Activated CD8-positive, alpha-beta memory T cell treated with anti-CD3 and anti-CD28 coated beads for 1 hour (primary cell): ENCODE measurements at places on chromosomes 3 and 15.

DNA sequence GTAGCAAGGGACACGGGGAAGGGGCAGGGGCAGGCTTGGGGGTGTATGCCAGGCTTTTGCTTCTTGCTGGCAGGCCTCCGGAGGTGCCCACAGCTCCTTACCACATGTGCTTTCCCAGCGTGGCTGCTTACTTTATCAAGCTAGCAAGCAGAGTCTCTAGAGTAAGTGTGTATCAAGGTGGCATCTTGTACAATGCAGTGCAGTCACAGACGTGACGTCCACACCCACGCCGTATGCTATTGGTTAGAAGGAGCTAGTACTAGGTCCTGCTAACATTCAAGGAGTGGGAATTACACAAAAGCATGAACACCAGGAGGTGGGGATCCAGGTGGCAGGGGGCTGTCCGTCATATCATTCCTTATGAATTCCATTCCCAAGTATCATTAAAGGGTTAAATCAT is 15.3 kb upstream of the AGBL1 start:
- DNase-seq, result no peak

GRCh38 chr3:31039145-31039544 is 144.7 kb upstream of the GADL1 start:
- DNase-seq, result no peak

DNA sequence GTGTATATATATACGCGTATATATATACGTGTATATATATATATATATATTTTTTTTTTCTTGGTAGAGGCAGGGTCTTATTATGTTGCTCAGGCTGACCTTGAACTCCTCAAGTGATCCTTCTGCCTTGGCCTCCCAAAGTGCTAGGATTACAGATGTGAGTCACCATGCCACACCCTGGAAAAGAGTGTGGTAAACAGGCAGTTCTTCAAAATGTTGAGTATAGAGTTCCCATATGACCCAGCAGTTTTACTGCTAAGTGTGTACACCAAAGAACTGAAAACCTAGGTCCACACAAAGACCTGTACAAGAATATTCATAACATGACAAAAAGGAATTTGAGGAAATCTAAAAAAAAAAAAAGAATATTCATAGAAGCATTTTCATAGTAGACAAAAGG is 71.8 kb upstream of the GCNT3 start:
- DNase-seq, result no peak

DNA sequence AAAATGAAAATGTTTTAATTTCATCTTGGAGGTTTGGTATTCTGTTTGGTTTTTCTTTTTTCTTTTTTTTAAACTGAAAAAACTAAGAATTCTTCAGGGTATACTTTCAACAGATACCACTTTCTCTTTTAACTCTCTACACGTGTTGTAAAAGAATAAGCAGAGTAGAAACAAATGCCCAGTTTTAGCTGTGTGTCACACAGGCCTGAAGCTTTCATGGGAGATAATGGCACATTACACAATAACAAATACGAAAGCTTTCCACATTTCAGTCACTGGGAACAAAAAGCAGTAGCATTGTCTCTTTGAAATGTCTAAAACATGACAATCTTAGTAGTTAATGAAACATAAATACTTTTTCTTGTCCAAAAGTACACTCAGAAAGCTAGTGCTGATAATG is 818.5 kb downstream of the TBL1XR1 start:
- no peak for DNase-seq

DNA sequence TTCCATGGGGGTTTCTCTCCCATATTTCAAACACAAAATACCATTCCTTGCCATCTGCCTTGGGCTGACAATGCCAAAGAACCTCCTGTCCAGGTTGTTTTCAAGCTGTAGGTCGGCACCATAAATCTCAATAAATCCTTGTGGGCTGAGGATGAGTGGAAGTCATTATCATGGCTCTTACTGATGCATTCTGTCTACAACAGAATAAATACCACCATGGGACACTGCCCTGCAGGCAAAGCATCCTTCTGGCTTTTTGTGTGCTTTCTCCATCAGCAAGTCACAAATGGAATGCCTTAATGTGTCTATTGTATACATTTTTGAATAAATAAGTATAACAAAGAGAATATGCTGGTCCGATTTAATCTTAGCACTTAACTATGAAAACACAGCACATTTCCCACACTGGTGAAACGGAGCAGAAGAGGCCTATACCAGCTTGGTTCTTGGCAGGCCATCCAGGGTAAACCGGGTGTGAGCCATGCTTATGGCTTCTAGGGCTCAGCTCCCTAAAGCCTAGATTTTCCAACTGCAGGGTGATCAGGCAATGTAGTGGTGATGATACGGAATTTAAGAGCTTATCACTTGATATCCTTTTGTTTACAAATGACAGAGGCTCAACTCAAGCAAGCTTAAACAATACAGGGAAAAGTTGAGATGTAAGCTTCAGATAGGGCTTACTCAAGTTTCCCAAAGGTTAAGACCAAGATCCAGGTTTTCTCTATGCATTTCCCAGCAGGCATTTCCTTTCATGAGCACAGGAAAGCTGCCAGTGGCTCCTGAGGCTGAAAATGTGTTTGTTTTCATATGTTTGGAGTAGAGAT is 133.2 kb upstream of the LRTM1 start:
- no peak for DNase-seq

- no peak for DNase-seq
Measured at GRCh38 chr3:191030929-191031328, 168.1 kb upstream of the OSTN start.

GRCh38 chr3:27454914-27455313 is 29.3 kb downstream of the SLC4A7 start:
- DNase-seq, result no peak

DNA sequence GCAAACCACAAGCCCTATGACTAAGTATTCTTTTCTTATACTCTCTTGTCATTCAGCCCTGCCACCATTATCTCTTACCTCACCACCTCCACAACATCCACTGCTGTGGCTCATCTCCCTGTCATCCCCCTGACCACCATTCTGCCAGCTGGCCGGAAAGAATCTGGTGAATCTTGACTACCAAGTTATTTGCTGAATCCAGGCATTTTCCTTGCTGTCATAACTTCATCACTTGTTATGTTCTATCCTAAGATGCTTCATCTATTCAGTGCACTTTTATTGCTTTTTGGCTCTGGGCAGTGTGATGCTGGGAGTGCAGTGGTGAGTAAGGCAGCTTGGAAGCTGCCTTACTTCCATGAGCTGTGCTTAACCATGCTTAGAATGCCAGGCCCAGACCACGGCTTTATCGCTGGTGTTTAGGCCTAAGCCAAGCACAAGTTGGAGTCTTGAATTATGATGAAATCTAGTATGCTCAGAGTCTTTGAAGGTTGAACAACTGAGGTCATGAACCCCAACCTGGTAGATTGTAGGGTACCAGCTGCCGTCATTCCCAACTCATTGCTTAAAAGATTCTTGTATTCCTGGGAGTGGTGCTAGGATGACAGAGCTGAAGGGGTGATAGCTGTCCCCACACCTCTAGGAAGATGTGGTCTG is 27.0 kb upstream of the APH1B start:
- DNase-seq, result no peak

DNA sequence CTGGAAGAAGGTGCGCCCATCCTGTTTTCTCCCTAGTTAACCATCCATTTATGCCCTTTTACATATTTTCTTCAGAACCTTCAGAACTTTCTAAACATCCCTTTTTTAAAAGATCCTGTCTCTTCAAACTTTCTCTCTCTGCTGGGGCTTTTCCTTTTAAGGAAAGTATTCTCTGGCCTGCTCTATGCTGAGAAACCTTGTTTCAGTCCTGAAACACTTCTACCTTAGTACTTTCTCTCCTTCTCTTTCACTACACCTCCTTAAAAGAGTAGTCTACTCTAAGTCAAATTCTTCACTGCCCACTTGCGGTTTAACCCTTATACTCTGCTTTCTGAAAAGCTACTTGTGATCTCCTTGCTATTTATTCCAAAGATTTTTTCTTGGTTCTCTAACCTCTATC is 65.6 kb upstream of the SLC12A8 start:
- DNase-seq, result no peak

DNA sequence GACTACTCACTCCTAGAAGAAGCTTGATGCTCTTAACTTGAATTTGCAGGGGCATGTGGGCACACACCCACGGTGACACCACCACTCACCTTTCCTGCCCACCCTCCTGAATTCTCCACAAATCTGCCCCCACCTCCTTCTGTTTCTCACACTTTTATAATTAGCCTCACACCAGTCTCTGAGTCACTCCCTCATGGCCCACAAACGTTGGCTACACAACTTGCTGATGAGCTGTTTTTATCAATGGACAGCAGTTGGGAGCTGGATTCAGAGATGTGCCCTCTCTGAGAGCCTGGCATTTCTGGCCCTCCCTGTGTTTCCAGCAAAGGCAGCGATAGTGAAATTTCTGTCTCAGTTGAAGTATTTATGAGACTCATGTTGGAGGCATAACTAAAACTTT is 1.3 kb downstream of the COLQ start:
- no peak for DNase-seq

DNA sequence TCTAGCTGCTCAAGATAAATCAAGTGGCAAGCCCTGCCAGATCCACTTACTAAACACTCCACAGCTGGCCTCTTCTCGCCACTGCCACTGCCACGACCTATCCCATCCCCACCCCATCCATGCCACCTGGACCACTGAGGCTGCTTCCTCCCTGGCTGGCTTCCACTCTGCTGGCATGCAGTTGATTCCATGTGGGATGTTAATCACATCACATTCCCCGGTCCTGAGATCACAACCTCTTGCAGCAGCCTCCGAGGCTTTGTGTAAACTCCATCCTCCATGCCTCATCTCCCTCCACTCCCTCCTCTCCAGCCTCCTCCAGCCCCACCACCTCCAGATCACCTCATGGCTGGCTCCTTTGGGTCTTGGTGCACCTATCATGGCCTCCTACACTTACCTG is 7.7 kb downstream of the NCKIPSD start:
- no peak for DNase-seq

DNA sequence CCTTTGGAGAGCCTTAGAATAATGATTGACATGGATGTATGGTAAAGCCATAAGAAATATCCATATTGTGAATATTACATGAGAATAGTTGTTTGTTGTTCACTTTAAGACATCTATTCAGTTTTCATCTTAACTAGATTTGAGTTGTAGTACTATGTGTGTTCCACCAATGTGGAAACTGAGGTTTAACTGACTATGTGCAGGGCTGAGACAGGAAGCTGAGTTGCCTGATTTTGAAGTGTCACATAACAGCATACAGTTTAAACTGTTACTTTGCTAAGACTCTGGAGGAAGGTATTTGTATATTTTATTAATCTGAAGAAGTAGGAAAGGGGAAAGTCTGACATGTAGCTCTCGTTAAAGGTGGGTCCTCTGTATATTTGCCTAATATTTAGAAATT is 2.1 kb downstream of the ECT2 start:
- no peak for DNase-seq

GRCh38 chr3:45628746-45629145 is 34.2 kb downstream of the LIMD1 start:
- DNase-seq, result no peak

- no peak for DNase-seq
Measured at GRCh38 chr3:109631897-109632296, 294.6 kb upstream of the DPPA4 start.

- DNase-seq, result no peak
Measured at GRCh38 chr3:71724584-71725270, 475 bp downstream of the EIF4E3 start.

DNA sequence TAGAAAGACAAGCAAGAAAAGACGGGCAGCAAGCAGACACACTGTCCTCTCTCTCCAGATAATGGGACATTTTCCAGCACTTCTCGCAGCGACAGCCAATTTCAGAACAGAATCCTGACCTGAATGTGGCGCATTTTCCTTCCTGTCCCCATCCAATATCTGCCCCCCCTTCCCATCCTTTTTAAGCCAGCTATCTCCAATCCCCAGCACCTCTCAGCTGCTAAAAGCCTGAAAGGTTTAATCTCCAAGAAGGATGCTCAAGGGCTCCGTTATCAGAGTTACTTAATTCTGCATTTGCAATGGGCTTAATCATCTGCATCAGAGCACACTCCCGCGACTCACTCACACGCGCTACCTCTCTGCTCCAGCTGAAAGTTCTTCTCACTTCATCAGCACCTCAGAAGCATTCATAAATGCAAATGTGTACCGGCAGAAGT is 50.5 kb downstream of the SRGAP3 start:
- no peak for DNase-seq

DNA sequence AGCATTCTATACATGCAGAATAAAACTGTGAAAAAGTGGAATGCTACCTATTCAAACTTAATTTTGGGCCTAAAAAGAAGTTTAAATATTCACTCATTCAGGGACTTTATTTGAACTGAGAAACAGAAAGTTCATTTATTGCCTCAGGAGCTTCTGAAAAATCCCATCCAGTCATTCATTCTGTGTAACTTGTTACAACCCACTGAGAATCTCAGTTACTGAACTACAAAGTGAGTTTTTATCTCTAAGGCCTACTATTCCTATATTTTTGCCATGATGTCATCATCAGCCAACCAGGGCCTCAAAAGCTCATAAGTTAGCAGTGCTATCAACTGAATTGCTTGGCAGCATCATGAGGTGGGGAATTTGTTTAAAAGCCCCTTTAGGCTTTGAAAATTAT is 98.0 kb upstream of the BOC start:
- DNase-seq, result no peak

GRCh38 chr3:198113206-198114053 is 153.4 kb downstream of the LMLN start:
- no peak for DNase-seq

- DNase-seq, result no peak
Measured at GRCh38 chr3:76429581-76430177, 610.2 kb upstream of the ROBO2 start.

DNA sequence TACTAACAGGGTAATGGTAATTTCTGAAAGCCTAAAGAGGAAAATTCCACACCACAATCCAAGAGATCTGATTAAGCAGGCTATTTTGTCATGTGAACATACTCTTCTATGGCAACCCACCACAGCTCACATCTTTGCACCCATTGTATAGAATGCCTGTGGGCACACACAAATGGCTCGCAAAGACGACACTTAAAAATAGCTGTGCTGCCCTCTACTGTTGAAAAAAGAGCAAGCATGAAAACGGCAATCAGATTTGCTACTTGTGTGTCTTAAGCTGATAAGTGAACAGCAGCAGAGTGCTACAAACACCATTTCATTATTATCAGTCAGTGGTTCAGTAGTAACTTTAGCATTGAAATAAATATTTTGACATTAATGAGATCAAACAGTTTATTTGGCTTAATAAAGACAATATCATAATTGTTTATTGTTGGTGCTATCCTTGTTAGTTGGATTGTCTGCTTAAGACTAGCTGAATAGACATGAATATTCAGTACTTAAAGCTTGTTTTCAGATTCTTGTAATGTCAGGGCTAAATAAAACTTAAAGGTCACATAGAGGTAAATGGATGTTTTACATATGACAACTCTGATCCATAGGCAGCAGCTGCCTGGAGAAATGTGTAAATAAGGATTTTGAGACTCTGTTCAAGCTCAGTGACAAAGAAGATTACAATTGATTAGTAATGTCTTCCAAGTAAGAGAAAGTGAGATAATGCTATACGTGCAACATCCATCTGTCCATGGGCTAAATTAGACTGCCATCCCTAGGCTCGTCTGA is 199.1 kb downstream of the LRRN1 start:
- DNase-seq, result no peak
